Activated naive CD4-positive, alpha-beta T cell treated with anti-CD3 and anti-CD28 coated beads, Interleukin-2, amount 10 ng/mL, durations not matched to agents 7 days and 5 days (primary cell): ENCODE measurements at places on chromosomes 16 and 17.

DNA sequence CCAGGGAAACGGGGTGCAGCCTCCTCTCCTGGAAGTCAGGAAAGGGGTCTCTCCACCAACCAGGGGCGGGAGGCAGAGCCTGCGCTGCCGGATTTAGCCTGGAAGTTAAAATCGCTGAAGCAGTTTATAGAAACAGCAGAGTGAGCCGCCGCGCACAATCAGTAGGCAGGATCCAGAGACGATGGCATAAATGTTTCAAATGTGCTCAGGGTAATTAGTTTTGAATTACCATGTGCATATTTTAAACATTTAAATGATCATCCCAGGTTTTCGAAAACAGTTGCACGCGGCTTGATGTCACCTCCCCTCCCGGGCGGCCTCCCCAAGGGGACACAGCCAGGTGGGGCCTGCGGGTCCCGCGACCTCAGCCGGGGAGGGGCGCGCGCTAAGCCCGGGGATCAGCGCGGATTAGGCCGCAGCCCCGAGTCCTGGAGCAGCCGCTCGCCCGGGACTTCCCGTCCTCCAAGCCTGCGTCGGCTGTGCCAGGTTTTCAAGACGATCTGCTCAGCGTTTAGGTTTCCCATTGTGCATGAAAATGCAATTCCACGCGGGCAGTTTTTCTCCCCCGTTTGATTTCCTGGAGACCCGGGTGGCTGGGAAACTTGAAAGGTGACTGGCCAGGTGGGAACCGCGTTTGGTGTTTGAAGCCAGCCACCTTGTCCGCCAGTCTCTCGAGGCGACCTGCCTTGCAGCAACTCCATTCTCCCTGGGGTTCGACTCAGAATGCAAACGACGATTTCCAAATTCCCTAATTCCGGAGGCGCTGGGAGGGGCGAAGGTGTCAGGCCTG lies 78.3 kb downstream of the RPA1 start:
- DNase-seq: peak; percentile 37

DNA sequence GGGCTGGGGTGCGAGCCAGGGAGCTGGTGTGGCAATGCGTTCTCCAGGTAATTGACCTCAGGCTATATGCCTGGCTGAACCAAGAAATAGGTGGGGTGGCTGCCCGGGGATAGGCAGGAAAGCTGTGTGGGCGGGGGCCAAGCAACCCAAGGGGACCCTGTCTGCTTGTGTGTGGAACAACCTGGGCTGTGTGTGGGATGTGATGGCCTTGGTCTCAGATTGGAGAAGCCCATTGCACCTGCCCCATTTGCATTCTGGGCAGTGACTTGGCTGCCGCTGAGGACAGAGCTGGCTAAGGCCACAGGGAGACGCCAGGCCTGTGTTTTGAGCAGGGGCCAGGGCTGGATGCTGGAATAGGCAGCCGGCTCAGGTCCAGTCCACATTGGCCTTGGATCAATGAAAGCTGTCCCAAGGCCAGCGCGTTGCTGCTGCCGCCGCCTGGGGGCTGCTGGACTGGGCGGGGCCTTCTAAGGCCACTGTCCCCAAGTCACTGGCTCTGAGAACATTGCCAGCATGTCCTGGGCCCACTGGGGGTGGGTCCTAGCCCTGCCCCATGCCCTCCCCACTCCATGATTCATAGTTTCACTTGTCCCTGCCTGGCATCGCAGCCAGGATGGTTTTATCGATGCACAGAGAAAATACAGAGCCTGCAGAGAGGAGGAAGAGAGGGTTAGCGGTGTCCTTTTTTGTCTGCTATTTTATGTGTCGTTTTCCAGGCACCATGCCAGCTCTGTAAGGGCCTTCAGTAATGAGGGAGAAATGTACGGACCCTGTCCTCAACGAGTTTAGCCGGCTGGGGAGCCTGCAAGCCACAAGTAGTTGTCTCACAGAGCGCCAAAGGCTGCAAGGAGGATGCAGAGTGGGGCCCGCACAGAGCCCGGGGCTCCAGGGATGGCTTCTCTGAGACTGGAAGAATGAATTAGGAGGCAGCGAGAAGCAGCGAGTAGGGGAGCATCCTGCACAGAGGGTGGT lies 43.9 kb downstream of the NKD1 start:
- no peak for DNase-seq

DNA sequence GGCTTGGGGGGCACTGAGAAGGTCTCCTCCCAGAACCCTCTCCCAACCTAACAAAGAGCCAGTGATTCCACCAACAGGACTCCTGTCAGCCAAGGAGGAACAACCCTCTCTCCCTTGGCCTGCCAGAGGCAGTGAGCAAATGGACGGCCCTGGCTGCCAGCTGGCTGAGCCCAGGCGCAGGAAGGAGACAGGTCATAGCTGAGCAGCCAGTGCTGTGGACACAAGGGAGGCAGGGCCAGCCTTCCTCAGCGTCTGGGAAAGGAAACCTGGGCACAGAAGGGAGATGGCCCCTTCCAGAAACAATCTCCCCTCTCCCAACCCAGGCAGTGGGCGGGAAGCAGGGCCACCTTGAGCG lies 2.1 kb downstream of the MPO start:
- DNase-seq: no peak

DNA sequence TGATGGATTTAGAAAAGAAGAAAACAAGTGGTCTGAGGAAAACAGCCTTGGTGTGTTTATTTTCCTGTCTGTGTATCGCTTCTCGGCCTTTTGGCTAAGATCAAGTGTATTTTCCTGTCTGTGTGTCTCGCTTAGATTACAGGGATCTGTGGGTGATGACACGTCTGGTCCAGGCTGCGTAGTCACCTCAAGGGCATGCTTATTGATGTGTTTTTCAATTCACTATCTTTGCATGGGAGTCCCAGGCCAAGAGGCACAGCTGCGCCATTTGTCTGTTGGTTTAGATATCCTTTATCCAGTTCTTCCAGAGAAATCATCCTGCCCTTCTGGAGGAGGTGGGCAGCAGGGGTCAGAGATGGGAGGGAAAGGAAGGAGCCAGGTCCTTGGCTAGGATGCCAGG lies 47.1 kb upstream of the STH start:
- no peak for DNase-seq

DNA sequence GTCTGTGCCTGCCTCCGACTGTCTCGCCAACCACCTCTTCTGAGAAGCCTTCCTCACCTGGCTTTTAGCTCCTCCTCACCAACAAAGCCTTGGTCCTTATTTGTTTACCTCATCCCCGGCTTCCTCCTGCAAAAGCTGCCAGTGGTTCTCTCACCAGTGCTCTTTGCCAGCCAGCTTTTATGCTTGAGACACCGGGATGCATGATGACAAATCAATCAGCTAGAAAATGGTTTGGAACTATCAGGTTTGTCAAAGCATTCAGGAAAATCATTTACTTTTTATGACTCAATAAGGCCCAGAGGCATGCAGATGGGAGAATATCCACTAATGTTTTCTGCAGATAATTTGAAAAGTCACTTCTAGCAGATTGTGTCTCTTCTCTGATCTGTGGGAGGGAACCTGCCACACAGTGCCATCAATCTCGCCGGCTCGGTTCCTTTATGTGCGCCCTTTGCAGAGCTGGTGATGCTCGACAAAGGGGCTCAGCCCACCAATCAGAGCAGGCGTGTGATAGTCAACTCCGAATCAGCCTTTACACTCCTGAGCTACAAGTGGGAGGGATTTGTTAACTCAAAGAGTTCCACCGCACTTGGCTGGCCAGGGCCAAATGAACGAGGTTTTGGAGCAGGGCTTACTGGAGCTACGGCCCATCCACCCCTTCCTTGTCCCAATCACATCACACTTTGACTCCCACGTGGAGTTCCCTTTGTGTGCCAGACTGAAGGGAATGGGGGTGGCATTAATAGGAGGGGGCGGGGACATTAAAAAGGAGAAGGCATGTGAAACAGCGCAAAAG lies 85.8 kb downstream of the MRC2 start:
- no peak for DNase-seq

DNA sequence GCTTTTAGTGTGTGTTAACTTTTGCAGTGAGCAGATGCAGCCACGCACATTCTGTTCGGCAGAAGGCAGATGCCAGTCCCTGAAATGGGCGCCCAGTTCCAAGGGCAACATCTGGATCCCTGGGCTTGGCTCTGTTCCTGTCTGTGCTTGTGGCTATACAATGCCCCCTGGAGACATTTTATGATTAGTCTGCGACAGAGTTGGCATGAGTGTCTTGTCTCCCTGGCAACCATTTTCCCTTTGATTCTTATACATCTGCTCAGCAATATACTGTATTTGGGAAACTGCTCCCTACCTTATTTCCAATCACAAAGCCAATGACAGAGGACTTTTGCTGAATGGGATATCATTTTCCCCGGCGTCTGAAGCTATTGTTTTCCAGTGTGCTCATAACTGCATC lies 1629.5 kb upstream of the GOT2 start:
- no peak for DNase-seq

- DNase-seq: peak; percentile 78
Measured at GRCh38 chr17:17568772-17569195, 22.7 kb downstream of the PEMT start.

GRCh38 chr17:7021993-7022778 lies 664 bp upstream of the BCL6B start:
- DNase-seq: peak; percentile 83

DNA sequence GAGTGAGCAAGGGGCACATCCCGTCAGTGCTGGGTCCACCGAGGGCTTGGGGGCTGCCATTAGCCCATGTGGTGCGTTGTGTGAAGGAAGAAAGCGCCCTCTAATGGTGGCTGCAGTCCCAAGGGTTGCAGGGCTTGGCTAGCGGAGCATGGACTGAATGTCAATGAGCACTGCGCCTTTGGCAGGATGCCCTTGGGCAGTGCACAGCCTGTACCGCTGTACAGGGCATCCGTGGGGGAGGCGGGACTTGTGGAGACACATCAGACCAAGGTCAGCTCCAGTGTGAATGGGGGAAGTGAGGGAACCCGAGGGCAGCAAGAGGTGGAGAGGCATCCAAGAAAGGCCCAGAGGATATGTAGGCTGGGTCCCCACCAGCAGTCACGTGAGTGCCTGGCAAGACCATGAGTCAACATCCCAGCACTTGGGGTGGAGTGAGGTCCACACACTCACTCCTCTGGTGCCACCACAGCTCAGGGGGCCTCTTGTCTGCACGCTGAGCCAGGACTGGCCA lies 75.5 kb upstream of the MED9 start:
- no peak for DNase-seq

DNA sequence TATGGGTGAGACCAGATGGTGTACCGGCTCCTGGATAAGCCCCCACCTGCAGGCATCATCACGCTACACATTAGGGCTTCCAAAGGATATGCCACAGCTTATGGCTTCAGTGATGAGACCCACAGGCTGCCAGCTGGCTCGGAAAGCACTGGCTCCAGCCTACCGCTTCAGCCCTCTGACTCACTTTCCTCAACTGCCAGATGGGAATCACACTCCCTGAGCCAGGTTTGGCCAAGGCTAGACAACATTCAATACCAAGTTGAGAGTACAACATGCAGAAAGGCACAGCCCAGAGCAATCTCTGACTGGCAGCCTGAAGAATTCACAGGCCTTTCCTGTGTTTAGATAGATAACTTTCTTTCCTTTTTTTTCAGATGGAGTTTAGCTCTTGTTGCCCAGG lies 10.3 kb downstream of the CENPV start:
- DNase-seq: no peak

GRCh38 chr16:14529010-14529669 lies 100.9 kb downstream of the PARN start:
- DNase-seq: peak; percentile 79

DNA sequence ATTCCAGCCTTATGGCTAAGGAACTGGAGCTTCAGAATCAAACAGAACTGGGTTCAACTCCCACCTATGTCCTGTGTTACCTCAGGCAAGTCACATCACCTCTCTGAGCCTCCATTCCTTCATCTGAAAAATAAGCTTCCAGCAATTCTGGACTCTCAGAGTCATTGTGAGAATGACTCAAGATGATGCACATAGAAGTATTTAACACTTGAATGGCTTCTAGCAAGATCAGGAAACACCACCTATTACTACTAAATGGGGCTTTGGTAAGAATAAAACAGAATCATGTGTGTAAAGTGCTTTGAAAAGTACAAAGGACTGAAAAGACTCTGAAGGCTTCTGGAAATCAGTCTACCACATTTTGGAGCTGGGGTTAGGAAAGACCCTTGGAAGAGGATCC lies 30.8 kb upstream of the CALB2 start:
- DNase-seq: no peak

DNA sequence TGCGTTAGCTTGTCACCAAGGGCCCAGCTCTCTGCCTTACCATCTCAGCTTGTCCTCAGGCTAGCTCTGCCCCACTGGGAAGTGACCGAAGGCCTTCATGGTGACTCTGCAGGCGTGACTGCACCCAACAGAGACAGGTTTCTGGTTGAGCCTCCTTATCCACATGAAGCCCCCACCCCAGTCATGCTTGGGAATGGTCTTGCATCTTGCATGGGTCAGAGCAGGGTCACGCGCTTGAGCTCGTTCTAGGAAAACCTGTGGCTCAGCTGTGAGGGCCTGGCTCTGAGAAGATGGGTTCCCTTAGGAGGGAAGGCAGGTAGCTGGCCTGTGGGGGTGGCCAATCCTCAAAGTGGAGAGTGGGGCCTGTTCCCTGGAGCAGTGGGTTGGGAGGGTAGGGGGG lies 122.8 kb downstream of the BANP start:
- DNase-seq: no peak

GRCh38 chr17:17126131-17127110 lies 79.7 kb downstream of the PLD6 start:
- DNase-seq: peak; percentile 35

DNA sequence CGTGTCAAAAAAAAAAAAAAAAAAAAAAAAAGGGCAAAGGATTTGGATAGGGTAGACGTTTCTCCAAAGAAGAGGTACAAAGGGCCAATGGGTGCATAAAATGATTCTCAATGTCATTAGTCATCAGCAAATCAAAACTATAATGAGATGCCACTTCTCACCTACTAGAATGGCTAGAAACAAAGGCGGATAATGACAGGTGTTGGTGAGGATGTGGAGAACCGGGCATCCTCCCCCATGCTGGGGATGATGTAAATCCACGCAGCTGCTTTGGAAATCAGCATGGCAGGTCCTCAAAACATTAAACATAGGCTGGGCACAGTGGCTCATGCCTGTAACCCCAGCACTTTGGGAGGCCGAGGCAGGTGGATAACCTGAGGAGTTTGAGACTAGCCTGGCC lies 9.4 kb downstream of the ITGAX start:
- DNase-seq: no peak

DNA sequence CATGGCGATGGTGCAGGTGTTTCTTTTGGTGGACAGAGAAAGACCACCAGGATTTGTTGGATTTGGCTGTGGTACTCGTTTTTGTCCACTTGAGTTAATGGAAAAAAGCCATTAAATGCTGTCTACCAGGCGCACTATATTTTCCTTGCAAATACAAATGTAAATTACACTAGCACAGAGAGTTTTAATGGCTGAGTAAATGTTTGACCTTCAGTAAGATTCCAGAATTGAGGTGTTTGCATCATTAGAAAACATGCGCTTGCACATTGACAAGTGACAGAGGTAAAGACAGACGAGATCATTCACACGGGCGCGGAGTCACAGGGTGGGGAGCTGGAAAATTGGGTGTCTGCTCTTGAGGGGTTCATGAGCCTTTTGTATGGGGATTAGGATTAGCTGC lies 53.5 kb upstream of the AKTIP start:
- DNase-seq: no peak

- no peak for DNase-seq
Measured at GRCh38 chr17:77209330-77209748, 68.6 kb downstream of the SEC14L1 start.
